ENCODE measurements at places on chromosomes 4 and X. TPM values are rescaled to one million over a fixed set of nuclear protein-coding genes. Genes with fewer than 3 reads are reported as not detected.

GUCY1A1 gene
- 5.8 TPM for total RNA-seq

SPIN2A gene
- not detected for total RNA-seq

MAGEC2 gene
- not detected for total RNA-seq

HS6ST2 gene
- 2.8 TPM for total RNA-seq

PPARGC1A gene
- total RNA-seq = 48.7 TPM

ENOX2 gene
- total RNA-seq = 10.9 TPM

Data from gastrocnemius medialis (tissue), 4 donors.